ENCODE measurements at places on chromosomes 11 and 22. TPM values are rescaled to one million over a fixed set of nuclear protein-coding genes. Genes with fewer than 3 reads are reported as not detected.

The CD6 gene
- 0.14 TPM for total RNA-seq

The LRRC32 gene
- not detected for total RNA-seq

The MMP11 gene
- total RNA-seq = 0.25 TPM

- no peak for DNase-seq
These were observed 45.1 kb downstream of the TRMU start for GRCh38 chr22:46380581-46380980.

DNA sequence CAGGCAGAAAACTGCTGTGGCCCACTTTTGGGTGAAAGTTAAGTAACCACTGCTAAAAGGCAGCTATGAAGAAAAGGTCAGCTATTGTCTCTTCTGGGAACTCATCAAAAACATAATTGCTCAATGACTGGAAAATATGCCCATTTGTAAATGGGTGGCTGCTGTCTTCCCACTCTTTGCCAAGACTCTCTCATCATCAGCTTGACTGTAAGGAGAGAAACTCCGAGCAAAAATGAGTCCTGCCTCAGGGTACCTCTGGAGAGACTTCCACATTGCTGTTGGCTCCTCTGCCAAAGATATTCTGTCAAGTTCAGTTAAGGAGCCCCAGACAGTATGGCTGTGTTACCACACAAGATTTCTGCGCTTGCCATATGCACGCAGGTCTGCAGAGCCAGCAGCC, 138.7 kb downstream of the BBOX1 start:
- no peak for DNase-seq

The MUC6 gene
- not detected for total RNA-seq

GRCh38 chr22:25404556-25404927, 159.9 kb upstream of the GRK3 start:
- DNase-seq = no peak

- DNase-seq = no peak
These were observed 162.6 kb downstream of the FEZ1 start for GRCh38 chr11:125333354-125334073.
